Stimulated activated CD4-positive, alpha-beta T cell treated with anti-CD3 and anti-CD28 coated beads, Interleukin-2, amount 100 ng/mL, for 48 hours (primary cell): ENCODE measurements at places on chromosomes 2 and 18.

- DNase-seq: no peak
Measured at GRCh38 chr18:7987284-7987976, 420.3 kb downstream of the PTPRM start.

DNA sequence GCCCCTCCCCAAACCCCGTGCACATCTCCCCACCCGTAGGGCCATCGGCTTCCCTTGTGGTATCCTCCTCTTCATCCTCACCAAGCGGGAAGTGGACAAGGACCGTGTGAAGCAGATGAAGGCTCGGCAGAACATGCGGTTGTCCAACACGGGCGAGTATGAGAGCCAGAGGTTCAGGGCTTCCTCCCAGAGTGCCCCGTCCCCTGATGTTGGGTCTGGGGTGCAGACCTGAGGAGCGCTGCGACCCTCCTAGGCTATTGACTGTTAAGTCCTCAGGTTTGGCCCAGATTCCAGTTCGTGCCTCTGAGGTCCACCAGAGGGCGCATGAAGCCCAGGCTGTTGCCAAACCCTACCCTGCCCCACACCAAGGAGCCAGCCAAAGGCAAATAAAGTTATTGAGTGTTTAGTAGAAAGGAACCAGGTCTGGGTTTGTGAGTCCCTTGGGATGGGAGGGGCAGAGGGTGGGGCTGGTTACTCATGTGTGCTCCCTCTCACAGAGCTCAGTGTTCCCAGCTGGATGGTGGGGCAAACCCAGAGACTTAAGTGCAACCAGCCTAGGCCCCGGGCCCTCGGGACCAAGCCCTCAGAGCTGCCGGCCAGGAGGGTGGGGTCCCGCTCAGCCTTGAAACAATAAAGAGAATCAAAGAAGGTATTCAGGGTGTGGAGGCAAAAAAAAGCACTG, 2.4 kb downstream of the PNKD start:
- DNase-seq: peak; percentile 71

DNA sequence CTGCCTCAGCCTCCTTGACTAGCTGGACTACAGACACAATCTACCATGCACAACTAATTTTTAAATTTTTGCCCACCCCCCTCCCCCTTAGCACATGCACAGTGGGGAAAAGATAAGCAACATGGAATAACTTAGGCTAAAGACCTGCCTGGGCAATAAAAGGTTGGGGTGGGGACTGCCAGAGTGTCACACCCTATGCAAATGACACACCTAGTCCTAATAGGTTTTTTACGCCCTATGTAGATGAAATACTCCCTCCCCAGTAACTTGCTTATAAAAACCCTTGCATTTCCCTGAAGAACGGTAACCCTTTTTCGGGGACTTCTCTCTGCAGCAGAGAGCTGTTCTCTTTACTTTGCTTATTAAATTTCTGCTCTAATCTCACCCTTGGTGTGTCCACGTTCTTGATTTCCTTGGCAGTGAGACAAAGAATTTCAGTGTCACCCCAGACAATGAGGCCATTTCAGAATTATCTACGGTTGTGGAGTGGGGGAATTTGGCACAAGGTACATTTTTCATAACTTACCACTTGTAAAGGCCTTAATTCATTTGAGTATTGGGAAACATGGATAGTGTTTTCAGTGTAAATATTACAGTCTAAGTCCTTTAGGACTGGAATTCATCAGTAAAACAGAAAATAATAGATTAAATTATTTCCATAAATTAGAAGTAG, 109.2 kb downstream of the NOL4 start:
- DNase-seq: no peak

DNA sequence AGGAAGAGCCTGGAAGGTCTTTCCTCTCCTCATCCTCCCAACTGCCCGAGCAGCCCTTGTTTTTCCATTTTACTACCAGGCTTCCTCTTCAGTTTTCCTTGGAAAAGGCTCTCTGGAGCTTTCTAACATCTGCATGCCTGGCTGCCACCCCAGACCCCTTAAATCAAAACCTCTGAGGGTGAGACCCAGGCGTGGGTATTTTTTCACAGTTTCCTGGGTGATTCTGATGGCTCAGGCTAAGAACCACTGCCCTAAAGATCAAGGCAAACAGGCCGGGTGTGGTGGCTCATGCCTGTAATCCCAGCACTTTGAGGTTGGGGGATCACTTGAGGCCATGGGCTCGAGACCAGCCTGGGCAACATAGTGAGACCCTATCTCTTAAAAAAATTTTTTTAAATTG, 35.4 kb downstream of the EMILIN2 start:
- DNase-seq: no peak

DNA sequence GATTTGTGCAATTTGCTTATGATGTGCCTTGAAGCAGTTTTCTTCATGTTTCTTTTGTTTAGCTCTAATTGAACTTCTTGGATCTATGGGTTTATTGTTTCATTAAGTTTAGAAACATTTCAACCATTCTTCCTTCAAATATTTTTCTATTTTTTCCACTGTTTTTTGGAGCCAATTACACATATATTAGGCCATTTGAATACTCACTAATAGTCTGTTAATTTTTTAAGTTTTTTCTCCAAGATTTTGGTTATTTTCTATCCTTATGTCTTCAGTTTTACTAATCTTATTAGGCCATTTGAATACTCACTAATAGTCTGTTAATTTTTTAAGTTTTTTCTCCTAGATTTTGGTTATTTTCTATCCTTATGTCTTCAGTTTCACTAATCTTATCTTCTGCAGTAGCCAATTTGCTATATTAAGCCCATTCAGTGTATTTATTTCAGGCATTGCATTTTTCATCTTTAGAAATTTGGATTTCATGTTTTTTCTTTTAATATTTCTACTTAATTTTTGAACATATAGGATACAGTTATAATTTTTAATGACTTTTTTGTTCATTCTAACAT, 9.5 kb upstream of the TMEM87B start:
- no peak for DNase-seq

DNA sequence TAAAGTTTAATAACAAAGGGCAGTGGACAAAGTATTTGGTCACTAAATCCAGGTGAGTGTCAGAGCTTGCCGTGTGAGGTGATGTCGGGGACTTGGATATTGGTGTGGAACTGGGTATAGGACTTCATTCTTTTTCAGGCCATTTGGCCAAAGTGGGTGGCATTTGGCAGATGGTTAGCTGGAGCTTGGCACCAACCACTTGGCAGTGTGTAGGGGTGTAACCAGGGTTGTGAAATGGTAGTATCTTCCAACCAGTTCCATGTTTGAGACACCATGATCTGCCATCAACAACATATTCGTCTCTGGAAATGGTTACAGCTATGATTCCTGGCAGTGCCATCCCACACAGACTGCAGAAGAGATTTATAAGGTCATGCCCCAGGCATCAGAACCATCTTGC, 113.9 kb downstream of the CCDC85A start:
- no peak for DNase-seq

DNA sequence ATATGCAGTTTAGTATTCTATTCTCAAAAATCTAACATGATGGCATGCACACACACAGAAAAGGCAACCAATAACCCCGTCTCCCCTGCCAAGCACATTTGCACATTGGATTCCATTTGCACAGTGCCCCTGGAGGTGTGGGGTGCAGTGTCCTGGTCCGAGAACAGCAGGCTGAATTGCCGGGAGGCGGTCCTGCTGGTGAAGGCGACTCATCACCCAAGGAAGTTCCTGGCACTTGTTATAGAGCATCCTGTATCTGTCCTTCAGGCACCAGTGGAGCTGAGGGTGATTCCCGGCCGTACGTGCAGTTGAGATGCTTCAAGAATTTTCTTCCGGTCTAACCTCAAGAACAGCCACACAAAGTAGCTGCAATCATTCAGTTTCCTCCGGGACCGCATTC, 73.0 kb upstream of the RAB12 start:
- no peak for DNase-seq

DNA sequence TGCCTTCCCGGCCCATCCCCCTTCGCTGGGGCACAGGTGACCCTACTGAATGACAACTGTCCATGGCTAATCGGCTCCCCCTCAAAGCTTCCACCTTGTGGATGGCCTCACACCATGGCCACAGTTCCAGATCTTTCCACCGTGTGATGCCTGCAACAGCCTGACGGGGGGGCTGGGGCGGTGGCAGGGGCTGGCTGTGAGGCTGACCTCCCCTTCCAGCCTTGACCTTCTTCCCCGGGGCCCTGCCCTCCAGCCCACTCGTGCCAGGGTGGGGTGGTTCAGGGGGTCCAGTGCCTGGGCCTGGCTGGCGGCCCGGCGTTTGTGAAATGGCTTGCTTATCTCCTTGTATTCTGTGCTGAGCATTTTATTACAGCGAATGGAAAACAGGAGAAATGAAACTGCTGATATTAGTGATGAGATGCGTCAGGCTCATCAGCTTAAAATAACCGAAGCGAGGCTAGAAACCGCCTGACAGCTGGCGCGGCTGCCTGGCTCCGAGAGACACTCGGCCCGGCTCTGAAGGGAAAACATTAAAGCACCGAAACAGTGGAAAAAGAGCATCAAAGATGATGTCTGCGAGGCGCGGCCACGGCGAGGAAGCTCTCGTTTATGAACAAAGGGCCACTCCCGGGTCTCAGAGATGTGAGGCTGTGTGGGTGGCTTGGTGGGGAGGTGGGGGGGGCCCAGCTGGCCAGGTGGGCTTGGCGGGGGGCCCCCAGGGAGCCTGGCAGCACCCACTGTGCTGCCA, 916 bp upstream of the PDCD1 start:
- DNase-seq: peak; percentile 64

DNA sequence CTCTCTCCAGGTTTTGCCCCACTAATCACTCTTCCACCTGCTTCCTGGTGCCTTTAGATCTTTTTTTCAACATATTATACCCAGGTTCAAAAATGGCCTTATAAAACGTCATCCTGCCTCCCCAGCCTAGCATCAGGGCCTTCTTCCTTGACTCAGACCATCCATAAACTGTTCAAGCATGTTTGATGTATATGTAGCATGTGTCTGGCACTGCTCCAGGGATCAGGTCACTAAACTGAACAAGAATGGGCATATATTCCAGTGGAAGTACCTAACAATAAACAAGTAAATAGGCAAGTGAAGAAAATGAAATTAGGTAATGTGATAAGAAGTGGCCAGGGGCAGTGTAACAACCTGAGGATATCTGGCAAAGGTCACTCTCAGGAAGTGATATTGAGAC, 141.2 kb downstream of the TRIB2 start:
- DNase-seq: no peak

- DNase-seq: no peak
Measured at GRCh38 chr2:75491129-75491753, 69.5 kb downstream of the EVA1A start.

GRCh38 chr18:1104181-1104881, 199.7 kb downstream of the ADCYAP1 start:
- DNase-seq: no peak

- no peak for DNase-seq
Measured at GRCh38 chr18:30679285-30679930, 363.1 kb downstream of the DSC3 start.

- DNase-seq: no peak
Measured at GRCh38 chr2:27250652-27251379, 12.0 kb downstream of the SLC30A3 start.

- DNase-seq: no peak
Measured at GRCh38 chr2:108941767-108942166, 47.3 kb downstream of the EDAR start.

GRCh38 chr2:42851186-42851585, 58.8 kb upstream of the HAAO start:
- no peak for DNase-seq

GRCh38 chr2:2800001-2800400, 468.9 kb upstream of the MYT1L start:
- DNase-seq: no peak

- no peak for DNase-seq
Measured at GRCh38 chr2:9249020-9249800, 42.6 kb downstream of the ASAP2 start.

- DNase-seq: no peak
Measured at GRCh38 chr2:207871911-207872310, 102.2 kb upstream of the FZD5 start.

DNA sequence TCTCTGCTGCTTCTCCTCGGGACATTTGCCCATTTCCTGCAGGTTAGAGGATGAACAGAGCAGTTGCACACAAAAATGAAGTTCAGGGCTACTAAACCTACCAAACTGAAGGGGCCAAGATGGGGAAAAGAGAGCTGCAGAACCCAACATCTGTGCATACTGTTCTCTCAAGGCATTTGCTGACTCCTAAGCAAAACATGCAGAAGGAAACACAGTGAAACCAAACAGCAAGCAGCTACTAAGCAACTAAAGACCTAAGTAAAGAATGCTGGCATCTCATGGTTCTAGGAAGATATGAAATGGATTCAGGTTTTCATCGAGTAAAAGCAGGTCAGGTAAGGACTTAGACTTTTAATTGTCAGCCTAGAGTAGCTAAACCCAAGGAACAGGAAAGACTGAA, 111.9 kb upstream of the SYT4 start:
- no peak for DNase-seq

DNA sequence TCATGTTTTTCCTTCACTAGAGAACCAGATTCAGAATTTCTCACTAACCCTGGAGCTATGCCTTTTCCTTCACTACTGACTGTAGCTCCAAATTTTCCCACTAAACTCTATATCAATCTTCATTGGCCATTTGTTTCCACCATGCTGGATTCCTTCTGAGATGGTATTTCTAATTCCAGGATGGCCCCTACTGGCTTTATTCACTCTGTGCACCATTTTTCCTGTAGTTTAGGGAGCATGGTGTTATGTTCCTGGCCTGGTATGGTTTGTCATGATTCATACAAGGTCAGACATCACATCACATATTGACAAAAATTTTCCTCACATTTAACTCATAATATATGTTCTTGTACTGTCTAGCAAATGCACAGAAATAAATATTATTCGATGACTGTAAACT, 229.2 kb upstream of the TFPI start:
- DNase-seq: no peak
